ENCODE measurements at places on chromosomes 16 and 17.

- DNase-seq, result no peak
Measured at GRCh38 chr16:80092681-80093080, 448.1 kb upstream of the DYNLRB2 start.

DNA sequence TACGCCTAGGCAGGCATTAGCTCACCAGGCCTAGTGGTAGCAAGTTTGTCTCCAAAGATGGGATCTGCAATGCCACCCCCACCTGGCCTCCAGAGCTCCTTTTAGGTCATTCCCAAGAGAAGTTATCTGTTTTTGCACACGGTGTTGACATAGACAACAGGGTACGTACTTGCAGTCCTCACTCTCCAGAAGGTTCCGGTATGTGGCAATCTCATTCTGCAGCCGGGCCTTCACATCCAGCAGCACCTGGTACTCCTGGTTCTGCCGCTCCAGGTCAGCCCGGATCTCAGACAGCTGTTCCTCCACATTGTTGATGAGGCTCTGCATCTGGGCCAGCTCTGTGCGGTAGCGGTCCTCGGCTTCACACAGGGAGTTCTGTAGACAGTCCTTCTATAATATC lies 9.8 kb upstream of the KRT31 start:
- DNase-seq, result no peak

DNA sequence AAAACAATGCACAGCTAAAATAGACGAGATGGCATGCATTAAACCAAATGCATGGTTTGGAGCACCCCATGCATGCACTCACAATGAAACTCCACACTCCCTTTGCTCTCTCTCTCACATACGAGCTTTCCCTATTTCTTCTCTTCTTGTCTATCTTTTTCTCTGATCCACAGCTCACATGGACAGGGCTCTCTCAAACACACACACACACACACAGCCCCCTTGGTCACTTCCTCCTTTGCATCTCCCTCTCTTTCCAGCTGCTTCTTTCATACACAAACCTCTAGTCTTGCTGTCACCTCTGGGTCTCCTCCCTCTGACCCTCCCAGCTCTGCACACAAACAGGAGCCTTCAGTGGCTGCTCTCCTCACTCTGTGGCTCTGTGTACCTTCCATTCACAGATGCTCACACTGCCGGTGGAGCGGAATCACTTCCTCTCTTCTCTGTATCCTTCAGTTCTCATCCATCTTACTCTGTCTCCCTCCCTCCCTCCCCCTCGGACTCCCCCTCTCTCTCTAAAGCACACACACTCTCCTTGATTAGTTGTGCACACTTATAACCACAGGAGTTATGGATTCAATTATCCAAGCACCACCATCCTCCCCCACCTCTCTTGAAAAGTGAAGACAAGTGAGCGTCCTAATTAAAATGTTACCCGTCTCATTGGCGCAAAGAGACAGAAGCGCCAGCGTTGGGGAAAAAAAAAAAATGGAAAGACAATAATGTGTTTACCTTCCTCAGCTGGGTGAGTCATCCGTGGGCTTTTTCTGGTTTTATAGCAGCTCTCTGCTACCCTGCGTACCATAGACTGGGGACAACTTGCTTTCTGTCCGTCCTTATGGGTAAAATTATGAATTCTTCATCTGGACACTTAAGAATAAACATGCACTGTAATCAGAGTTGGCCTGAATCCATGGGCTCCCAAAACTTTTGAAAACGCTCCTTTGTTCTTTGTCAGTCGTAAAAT lies 90.8 kb downstream of the SHISA6 start:
- no peak for DNase-seq

DNA sequence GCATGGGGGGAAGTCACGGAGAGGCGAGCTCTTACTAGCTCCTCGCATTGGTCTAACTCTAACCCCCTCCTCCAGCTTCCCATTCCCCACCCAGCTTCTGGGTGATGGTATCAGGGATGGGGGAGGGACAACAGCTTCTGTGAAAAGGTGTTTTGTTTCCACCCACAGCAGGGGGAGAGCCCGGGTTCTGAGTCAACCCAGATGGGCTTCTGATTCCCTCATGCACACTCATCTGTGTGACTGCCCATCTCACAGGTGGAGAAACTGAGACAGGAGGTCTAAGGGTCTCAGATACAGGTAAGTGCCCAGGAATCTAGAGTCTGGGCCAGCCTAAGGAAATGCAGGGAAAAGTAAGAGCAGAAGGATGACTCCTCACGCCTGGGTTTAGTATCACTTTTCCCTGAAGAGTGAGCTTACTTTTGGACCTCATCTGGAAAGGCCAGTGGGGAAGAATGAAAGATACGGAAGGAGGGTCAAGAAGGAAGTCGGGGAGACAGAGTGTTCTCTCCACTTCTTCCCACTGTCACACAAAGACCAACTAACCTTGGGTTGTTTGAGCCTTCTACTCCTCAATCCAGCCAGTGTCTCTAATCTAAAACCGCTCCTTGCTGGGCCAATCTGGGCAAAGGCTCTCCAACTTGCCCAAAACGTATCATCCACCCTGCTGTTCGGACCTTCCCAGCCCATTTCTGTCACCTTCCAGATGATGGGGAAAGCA lies 3.1 kb upstream of the TLCD2 start:
- DNase-seq, result no peak

GRCh38 chr16:73697336-73697735 lies 599.3 kb upstream of the PSMD7 start:
- DNase-seq, result no peak

GRCh38 chr17:49447628-49448302 lies 33.1 kb upstream of the PHB1 start:
- no peak for DNase-seq

- DNase-seq, result no peak
Measured at GRCh38 chr17:67427424-67427823, 50.3 kb downstream of the PITPNC1 start.

- DNase-seq, result no peak
Measured at GRCh38 chr17:63842173-63842539, 329 bp downstream of the SMARCD2 start.

- no peak for DNase-seq
Measured at GRCh38 chr17:66984730-66985129, 20.2 kb downstream of the CACNG4 start.

GRCh38 chr17:74742153-74742515 lies 5.1 kb downstream of the RAB37 start:
- DNase-seq, result peak; percentile 67

DNA sequence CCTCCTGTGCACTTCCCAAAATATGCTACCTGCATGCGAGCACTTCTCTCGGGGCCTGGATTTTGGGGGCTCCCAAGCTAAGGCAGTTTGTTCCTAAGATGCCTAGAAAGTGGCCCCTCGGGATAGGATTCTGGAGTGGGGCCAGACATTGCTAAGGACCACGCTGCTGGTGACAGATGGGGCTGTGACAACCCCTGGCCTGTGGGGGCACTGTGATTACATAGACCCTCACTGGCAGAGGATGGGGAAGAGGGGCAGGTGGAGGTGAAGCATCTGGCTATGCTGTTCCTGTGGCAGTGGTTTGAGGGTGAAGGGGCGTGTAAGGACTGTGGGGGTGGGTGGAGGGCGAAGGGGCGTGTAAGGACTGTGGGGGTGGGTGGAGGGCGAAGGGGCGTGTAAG lies 128.4 kb downstream of the ENGASE start:
- no peak for DNase-seq

GRCh38 chr17:71296005-71296404 lies 824.8 kb upstream of the SOX9 start:
- no peak for DNase-seq

GRCh38 chr17:41689497-41690299 lies 1.0 kb downstream of the EIF1 start:
- DNase-seq, result peak; percentile 84

DNA sequence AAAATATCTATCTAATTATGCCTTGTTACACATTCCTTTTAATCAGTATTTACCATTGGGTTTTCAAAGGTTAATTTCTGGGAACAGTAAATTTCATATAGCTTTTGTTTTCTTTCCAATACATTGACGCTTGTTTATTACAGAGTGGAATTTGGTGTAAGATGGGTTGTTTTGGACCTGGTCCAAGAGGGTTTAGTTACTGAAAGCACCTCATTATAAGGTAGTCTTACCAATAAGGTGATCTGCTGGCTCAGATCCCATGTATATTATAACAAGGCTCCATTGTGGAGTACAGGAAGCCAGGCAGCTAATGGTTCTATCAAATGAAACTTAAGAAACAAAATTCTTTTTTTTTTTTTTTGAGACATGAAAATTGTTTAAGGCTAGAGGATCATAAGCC lies 87.3 kb upstream of the NACA2 start:
- DNase-seq, result no peak

DNA sequence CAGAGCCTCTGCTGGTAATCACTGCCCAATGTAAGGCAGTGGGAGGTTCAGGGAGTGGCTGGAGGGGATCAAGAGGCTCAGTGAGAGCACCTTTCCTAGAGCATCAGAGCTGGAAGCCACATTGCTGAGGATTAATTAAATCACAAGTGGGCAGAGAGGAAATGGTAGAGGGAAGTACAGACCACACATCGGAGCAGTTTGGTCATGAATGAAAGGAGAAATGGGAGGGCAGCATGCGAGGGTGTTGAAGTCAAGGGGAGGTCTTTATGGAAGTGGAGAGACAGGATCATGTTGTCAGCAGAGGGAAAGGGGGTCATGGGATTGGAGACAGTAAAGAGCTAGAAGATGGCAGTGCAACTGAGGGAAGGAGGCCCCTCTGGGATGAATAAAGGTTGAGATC lies 2.3 kb downstream of the CCL17 start:
- no peak for DNase-seq

GRCh38 chr17:8031261-8031661 lies 7.6 kb upstream of the ALOX15B start:
- DNase-seq, result no peak

DNA sequence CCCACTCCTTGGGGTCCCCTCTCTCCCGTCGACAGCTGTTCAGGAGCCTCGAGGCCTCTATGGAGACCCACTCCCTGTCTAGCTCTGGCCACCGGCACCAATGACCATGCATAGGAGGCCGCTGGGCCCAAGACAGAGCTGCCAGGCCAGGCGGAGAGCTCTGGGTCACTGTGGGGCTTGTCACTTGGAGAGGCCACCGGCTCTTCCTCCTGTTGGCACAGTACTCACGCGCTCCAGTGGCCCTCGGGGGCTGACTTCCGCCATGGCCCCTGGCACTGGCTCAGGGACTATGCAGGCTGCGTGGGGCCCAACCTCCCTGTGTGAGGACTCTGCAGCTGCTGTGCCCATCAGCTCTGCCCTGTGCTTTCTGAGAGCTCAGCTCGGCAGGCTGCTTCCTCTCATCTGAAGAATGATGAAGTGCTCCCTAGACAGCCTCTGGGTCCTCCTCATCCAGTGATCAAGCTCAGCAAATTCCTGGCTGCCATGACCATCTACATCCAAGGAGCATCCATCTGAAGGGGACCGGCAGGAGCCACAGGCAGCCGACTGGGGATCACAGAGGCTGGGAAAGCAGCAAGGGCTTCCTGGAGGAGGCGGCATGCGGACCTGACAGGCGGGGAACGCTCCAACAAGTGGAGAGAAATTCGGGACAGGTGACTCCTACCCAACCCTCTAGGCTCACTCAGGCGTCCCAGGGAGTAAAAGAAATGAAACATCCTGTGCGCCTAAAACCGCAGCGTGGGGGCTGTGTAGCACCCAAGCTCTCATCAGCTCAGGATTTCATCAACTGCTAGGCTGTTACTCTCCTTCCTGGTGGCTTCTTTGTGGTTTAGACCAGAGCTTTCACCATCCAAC lies 16.8 kb downstream of the GALNS start:
- DNase-seq, result no peak

- no peak for DNase-seq
Measured at GRCh38 chr17:74474043-74474792, 7.8 kb downstream of the CD300A start.

GRCh38 chr16:75733305-75734211 lies 7.3 kb upstream of the CPHXL start:
- no peak for DNase-seq

DNA sequence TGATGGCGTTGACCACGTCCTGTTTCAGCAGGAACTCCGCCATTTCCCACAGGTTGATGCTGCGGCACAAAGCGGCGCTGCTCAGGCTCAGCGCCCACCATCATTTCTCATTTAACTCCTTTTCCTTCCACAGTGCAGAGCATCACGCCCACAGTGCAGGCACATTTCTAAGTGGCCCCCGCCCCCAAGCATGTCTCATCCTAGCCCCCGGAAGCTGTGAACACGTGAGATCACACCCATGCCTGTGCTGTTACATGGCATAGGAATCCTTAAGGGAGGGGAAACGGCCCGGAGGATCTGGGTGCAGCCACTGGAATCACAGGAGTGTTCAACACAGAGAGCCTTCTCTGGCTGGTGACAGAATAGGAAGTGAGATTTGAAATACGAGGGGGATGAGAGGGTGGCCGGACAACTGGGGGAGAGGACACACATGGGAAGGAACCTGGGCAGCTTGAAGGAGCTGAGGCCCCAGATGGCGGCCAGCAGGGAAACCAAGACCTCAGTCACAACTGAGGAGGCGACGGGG lies 4.7 kb downstream of the NAGPA start:
- DNase-seq, result no peak

DNA sequence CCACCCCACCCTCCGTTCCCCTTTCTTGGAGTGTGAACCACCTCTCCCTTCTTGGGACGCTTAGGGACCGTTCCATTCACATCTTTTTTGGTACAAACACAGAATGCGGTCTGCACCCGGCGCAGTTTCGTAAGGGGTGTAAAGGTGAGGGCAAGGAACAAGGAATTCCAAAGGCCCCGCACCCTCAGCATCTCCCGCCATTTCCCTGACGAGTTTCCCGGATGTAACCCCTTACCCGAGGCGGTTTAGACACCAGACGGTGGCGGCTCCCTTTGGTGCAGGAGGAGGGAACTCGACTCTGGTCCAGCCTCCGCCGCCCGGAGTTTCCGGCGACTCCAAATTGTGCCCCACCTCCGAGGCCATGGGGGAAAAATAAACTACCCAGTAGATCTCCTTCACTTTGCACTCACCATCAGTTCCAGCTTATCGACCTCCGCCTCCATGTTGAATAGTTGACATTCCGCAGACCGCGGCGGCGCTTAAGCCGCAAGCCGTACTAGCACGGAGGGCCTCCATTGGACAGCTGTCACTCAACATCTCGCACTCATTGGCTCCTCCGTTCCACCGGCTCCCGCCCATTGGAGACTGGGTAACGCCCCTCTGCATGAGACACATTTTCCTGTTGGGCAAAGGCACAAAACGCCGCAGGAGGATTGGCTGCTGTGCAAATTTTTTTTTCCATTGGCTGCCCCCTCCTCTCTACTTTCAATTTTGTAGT lies at the start of gene SKA2:
SKA2 (minus strand) TSS at position 466 of the 718 bp plus-strand sequence; CDS start at position 443, 23 bp downstream.
- peak; percentile 99 for DNase-seq

DNA sequence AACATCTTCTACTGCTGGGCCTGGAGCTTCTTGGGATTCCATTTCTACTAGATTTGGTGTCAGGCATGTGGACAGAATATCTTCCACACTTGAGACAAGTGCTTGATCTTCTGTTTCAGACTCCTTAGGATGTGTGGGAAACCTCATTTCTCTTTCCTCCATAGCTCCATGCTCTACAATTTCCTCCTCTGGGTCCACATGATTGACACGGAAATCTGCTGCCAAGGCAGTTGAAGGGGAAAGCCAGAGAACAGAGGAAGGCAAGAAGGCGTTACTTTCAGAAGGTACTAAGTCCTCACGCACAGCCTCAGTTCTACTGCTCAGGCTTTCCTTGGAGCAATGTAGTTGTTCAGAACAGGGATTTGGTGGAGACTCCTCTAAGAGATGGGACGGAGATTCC lies 6.6 kb downstream of the SPAG5 start:
- DNase-seq, result no peak

All from B cell (primary cell).